ENCODE measurements at places on chromosomes 1 and 21. TPM values are rescaled to one million over a fixed set of nuclear protein-coding genes. Genes with fewer than 3 reads are reported as not detected.

- no peaks in the 10 kb centered on the region for H3K27me3 ChIP-seq
- no peak for DNase-seq
- H3K27ac ChIP-seq = no peak overlapping the region
- no peaks in the 10 kb centered on the region for H3K4me1 ChIP-seq
- no peaks in the 10 kb centered on the region for H3K36me3 ChIP-seq
Measured at GRCh38 chr1:153615406-153615805, 719 bp downstream of the S100A14 start.

DNA sequence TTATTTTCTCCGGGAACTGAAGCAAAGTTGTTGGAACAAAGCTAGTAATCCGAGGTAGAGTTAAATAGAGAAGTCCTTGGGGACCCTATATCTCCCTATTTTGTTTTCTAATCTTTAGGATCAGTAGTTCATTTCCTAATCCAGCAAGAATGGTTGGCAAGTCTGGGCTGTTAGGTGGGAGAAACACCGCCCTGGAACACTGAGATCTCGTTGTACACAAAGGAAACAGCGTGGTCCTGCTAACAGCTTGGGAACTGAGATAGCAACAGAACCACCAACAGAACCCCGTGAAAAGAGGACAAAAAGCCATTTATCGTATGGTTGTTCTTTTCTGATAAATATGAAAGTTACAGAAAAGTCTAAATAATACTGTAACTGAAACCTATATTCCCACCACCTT, 121.9 kb upstream of the CDC42BPA start:
- no peaks in the 10 kb centered on the region for H3K36me3 ChIP-seq
- H3K4me1 ChIP-seq = no peaks in the 10 kb centered on the region
- H3K27ac ChIP-seq = no peak overlapping the region
- no peak for DNase-seq

DNA sequence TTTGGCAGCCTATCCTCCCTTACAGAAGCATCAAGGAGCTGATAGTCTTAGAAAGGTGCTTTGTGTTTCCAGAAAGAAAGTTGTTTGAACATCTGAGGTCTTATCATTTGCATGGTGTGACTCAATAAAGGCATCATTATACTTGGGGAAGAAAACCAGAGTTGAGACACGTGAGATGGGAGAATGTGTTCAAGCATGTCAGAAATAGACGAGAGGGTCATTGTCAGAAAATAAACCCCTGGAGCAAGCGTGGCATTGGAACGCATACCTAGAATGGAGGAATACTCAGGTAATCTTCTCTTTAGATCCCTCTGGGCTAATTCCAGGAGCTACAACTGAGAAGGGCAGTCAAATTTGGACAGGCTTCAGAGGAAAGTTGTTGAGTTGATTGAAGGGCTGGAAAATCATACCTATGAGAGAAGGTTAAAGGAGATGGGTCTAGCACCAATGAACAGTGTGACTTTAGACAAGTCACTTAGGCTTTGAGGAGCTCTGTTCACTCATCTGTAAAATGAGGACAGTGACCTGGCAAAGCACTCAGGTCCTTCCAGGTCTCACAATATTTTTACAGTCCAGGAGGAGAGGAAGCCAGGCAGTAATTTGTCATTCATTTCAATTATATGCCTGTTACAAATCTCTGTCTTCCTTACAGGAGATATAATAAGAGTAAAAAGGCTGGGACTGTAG, 101.3 kb upstream of the C1orf21 start:
- no peaks in the 10 kb centered on the region for H3K36me3 ChIP-seq
- no peaks in the 10 kb centered on the region for H3K4me1 ChIP-seq
- H3K27me3 ChIP-seq = no peaks in the 10 kb centered on the region

The OR10Z1 gene
- not detected for total RNA-seq
